ENCODE measurements at places on chromosomes 7 and 10. TPM values are rescaled to one million over a fixed set of nuclear protein-coding genes. Genes with fewer than 3 reads are reported as not detected.

The FFAR4 gene
- total RNA-seq = not detected

The RADIL gene
- total RNA-seq = not detected

- DNase-seq = no peak
Measured at GRCh38 chr10:113576852-113577251, 24.0 kb downstream of the HABP2 start.

- DNase-seq = no peak
Measured at GRCh38 chr7:30909431-30909830, 2.2 kb upstream of the AQP1 start.
